PC-9 (cell line): ENCODE measurements at places on chromosomes 4 and X. TPM values are rescaled to one million over a fixed set of nuclear protein-coding genes. Genes with fewer than 3 reads are reported as not detected.
A peak's percentile ranks its signal among the peaks of the same experiment; 100 is the strongest.

DNA sequence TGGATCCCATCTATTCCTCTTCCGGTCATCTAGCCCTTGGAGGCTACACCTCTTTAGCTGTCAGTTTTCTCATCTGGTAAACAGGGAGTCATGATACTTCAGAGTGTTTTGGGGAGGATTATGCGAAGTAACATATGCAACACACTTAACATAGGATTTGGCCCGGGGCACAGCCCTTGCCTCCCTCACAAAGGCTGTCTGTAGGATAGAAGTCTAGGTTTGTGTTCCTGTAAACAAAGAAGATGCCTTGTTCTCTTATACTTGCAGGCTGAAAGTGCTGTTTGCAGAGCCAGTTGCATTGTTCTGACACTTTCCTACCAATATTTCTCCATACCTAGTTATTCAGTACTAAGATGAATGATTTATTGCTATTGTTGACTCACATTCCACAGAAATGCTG lies 2.2 kb upstream of the APELA start:
- no peaks in the 10 kb centered on the region for H3K36me3 ChIP-seq
- no peak overlapping the region for H3K4me3 ChIP-seq
- no peak overlapping the region for H3K27ac ChIP-seq
- H3K27me3 ChIP-seq = no peaks in the 10 kb centered on the region

DNA sequence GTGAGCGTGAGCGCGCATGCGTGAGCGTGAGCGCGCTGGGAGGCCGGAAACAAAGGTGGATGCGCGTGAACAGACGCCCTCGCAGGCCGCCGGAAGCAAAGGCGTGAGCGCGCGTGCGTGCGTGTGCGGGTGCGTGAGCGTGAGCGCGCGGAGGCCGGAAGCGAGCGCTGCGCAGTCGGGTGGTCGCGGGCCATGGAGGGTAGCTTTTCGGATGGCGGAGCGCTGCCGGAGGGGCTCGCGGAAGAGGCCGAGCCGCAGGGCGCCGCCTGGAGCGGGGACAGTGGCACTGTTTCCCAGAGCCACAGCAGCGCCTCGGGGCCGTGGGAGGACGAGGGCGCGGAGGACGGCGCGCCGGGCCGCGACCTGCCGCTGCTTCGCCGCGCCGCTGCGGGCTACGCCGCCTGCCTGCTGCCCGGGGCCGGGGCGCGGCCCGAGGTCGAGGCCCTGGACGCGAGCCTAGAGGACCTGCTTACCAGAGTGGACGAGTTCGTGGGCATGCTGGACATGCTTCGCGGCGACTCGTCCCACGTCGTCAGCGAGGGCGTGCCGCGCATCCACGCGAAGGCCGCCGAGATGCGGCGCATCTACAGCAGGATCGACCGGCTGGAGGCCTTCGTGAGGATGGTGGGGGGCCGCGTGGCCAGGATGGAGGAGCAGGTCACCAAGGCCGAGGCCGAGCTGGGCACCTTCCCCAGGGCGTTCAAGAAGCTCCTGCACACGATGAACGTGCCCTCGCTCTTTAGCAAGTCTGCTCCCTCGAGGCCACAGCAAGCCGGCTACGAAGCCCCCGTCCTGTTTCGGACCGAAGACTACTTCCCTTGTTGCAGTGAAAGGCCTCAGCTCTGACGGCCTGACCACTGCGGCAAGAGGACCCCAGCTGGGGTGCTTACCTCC lies at the start of gene BLOC1S4:
Gene BLOC1S4, plus strand, starts transcription at position 157 of the 894 bp plus-strand sequence. Its CDS starts 36 bp downstream, at position 193.
- no peaks in the 10 kb centered on the region for H3K27me3 ChIP-seq
- H3K4me1 ChIP-seq = peaks cover 11% of the 10 kb centered on the region
- DNase-seq = peak; percentile 72
- H3K27ac ChIP-seq = peak within 1 kb of the TSS; percentile 51
- no peaks in the 10 kb centered on the region for H3K36me3 ChIP-seq

- H3K36me3 ChIP-seq = no peaks in the 10 kb centered on the region
- DNase-seq = no peak
- H3K27ac ChIP-seq = no peak overlapping the region
- H3K27me3 ChIP-seq = no peaks in the 10 kb centered on the region
Observed at GRCh38 chrX:64093761-64094160, 111.7 kb downstream of the AMER1 start.

DNA sequence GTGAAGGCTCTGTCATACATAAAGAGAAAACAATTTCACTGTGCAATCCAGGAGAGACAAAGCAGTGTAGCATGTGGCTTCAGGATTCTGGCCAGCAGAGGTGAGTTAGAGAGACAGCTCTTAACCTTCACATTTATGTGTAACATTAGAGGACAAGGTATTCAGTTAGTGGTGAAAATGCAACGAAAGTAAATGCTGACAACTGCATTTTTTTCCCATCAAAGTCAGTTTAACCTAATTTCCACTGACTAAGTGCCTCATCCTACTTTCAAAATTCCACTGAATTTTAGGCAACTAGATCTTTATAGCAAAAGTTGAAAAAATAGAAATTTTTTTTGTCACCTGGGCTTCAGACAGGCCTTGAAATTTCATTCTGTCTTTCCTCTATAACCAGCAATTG lies 130.8 kb upstream of the LNX1 start:
- H3K27me3 ChIP-seq = no peaks in the 10 kb centered on the region
- no peak for DNase-seq
- no peak overlapping the region for H3K4me3 ChIP-seq
- no peaks in the 10 kb centered on the region for H3K4me1 ChIP-seq
- H3K36me3 ChIP-seq = no peaks in the 10 kb centered on the region

DNA sequence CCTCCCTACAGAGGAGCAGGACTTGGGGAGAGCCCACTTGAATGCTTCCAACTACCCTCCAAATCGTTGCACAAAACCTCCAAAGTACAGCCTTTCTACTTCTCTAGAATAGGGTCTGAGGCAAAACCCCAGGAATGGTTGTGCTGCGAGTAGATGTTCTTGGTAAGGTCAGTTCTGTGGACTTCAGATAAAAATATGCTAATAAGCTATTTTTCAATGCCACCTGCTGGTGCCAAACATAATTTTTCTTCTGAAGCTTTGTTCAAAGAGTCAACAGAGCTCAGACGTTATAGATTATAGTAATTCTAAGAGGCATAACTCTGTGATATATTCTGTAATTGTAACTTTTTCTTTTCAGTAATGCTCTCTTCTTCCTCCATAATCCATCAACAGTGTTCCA lies 425.7 kb downstream of the GPAT3 start:
- H3K36me3 ChIP-seq = no peaks in the 10 kb centered on the region
- no peaks in the 10 kb centered on the region for H3K27me3 ChIP-seq
- DNase-seq = no peak
- H3K27ac ChIP-seq = no peak overlapping the region

DNA sequence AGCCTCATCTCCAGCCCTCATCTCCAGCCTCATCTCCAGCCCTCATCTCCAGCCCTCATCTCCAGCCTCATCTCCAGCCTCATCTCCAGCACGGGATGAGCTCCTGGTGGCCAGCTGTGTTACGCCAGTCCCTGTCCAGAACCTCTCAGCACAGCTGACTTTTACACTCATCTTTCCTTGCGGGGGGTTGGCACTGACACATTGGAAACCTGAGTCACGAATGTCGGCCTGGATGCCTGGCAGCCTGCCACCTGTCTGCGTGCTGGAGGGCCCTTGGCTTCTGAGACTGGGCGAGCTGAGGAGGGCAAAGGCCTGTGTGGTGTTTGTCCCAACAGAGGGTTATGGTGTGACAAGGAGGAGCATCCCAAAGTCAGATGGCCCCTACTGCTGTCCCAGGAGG lies 66.1 kb upstream of the HGFAC start:
- H3K27me3 ChIP-seq = no peaks in the 10 kb centered on the region
- no peak overlapping the region for H3K4me3 ChIP-seq
- H3K27ac ChIP-seq = no peak overlapping the region
- no peaks in the 10 kb centered on the region for H3K36me3 ChIP-seq
- DNase-seq = no peak
- H3K4me1 ChIP-seq = no peaks in the 10 kb centered on the region

- no peaks in the 10 kb centered on the region for H3K27me3 ChIP-seq
- H3K4me3 ChIP-seq = no peak overlapping the region
Observed at GRCh38 chr4:40954088-40954668, 204.4 kb downstream of the NSUN7 start.

GRCh38 chr4:40185830-40186664 lies 10.8 kb upstream of the RHOH start:
- H3K27ac ChIP-seq = no peak overlapping the region
- H3K4me3 ChIP-seq = no peak overlapping the region
- H3K27me3 ChIP-seq = no peaks in the 10 kb centered on the region
- peaks cover 4% of the 10 kb centered on the region for H3K4me1 ChIP-seq
- H3K36me3 ChIP-seq = no peaks in the 10 kb centered on the region
- DNase-seq = no peak

- H3K27me3 ChIP-seq = no peaks in the 10 kb centered on the region
- H3K4me3 ChIP-seq = no peak overlapping the region
- no peak for DNase-seq
- no peaks in the 10 kb centered on the region for H3K36me3 ChIP-seq
Observed at GRCh38 chr4:53476232-53477037, 99.0 kb downstream of the FIP1L1 start.

DNA sequence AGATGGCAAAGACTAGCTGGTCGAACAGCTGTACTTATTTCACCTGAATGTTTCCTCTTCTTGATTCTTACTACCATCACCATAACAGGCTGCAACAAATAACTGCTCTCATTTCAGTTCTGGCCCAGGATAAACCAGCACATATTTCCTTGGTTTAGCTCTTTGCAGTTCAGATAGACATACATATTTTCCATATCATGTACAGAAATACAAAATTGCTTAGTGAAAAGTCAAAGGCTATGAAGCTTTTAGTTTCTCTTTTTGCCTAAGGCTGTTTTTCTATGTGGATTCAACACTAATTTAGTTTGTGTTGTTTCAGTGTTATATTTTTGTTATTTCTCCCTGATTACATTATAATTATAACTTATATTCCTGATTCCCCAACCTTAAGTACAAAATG lies 103.6 kb upstream of the BMP3 start:
- no peaks in the 10 kb centered on the region for H3K36me3 ChIP-seq
- H3K4me1 ChIP-seq = peaks cover 6% of the 10 kb centered on the region
- no peak overlapping the region for H3K27ac ChIP-seq
- no peaks in the 10 kb centered on the region for H3K27me3 ChIP-seq
- no peak for DNase-seq

DNA sequence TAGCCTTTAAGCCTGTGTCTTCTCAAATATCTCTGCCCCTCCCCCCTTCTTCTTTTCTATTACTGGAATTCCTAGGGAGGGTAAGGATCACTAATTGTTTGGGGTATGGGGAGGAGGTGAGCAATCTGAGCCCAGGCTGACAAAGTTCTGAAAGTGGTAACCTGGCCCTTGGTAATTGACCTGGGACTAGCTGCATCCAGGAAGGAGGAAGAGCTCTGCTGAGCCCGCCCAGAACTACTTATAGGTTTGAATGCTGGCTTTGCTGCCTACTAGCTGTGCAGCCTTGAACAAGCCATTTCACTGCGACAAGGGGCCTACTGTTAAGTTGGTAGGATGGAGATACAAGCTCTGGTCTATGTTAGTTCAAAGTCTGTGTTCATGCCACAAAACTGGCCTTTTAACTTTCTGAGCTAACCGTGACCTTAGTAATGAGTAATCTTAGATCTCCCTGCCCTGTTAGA lies 37.8 kb downstream of the DGKK start:
- H3K36me3 ChIP-seq = no peaks in the 10 kb centered on the region
- H3K4me1 ChIP-seq = no peaks in the 10 kb centered on the region
- H3K27me3 ChIP-seq = no peaks in the 10 kb centered on the region
- H3K27ac ChIP-seq = no peak overlapping the region

- H3K27ac ChIP-seq = no peak overlapping the region
- no peaks in the 10 kb centered on the region for H3K27me3 ChIP-seq
- no peak for DNase-seq
- H3K4me3 ChIP-seq = no peak overlapping the region
Observed at GRCh38 chr4:68494688-68495087, 47.4 kb downstream of the TMPRSS11E start.

DNA sequence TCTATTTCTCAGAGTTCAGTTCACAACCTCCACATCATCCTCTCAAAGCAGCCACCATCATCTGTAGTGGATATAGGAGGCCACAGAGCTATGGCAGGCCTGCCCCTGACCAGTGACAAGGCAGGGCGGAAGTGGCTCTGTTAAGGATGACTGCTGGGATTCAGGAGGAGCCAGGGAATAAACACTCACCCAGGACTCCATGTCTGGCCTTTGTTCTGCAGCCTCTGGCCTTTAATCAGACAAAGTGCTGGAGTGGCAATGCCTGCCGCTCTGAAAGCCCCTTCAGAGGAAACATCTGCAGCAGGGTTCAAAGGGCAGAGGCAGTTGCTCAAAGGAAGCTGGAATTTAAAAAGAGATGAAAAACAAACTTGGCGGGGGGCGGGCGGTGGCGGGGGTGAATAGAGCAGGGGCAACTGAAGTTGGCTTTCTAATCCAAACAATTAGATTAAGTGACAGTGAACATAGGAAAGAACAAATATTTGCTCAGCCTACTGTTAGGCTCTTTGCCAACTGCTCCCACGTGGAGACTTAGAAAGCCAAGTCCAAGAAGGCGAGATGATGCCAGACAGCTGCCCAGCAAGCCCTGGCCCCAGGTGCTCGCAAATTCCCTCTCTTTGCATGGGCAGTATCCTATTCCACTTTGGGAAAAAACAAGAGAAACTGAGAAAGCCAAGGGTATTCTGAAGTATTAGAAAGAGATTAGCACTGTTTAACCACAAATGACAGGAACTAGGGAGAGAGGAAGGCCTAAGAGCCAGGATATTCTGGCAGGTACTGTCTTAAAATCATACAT lies 5.5 kb downstream of the MPP1 start:
- DNase-seq = peak; percentile 31
- H3K4me1 ChIP-seq = peaks cover 38% of the 10 kb centered on the region
- H3K27ac ChIP-seq = peak overlapping the region; percentile 64

- DNase-seq = no peak
- no peak overlapping the region for H3K27ac ChIP-seq
- no peaks in the 10 kb centered on the region for H3K27me3 ChIP-seq
Observed at GRCh38 chr4:25367004-25367621, 9.9 kb upstream of the ANAPC4 start.

DNA sequence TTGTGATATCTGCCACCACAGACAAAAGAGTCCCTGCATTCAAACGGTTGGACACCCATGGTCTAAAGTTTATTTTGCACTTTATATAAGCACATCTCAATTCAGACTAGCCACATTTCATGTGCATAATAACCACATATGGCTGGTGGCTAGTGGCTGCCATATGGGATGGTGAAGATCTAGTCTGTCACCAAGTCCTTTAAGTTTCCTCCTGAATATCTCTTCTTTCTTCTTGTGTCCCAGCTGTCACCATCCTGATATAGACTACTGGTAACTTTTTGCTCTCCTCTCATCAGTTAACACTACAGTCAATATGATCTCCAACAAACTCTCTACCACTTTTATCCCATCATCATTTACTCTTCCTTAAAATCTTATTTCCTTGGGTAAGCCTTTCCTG lies 9.3 kb downstream of the HSPA4L start:
- peaks cover 8% of the 10 kb centered on the region for H3K36me3 ChIP-seq
- H3K27ac ChIP-seq = no peak overlapping the region
- no peak for DNase-seq
- H3K4me1 ChIP-seq = no peaks in the 10 kb centered on the region
- H3K27me3 ChIP-seq = no peaks in the 10 kb centered on the region
- H3K4me3 ChIP-seq = no peak overlapping the region

GRCh38 chr4:173500841-173501591 lies 29.0 kb downstream of the HAND2 start:
- no peak overlapping the region for H3K27ac ChIP-seq
- H3K27me3 ChIP-seq = no peaks in the 10 kb centered on the region
- no peaks in the 10 kb centered on the region for H3K4me1 ChIP-seq

- H3K4me3 ChIP-seq = no peak overlapping the region
- H3K27me3 ChIP-seq = no peaks in the 10 kb centered on the region
- no peak for DNase-seq
- no peaks in the 10 kb centered on the region for H3K36me3 ChIP-seq
Observed at GRCh38 chrX:31228415-31228832, 156.6 kb upstream of the FTHL17 start.

Gene F8A1
- total RNA-seq = 12.1 and 19.6 TPM in 2 replicates

Gene GRIA2
- not detected in 2 replicates for total RNA-seq

Gene SLC10A6
- not detected in 2 replicates for total RNA-seq

Gene EMCN
- not detected in 2 replicates for total RNA-seq

Gene PLS3
- total RNA-seq = 221 and 257 TPM in 2 replicates

Gene CT45A3
- not detected in 2 replicates for total RNA-seq

Gene FAT4
- total RNA-seq = 4.5 and 5.5 TPM in 2 replicates
